Activated B cell treated with CpG ODN at 0.5 μM for 24 hours (primary cell): ENCODE measurements at places on chromosomes 3 and 15.

DNA sequence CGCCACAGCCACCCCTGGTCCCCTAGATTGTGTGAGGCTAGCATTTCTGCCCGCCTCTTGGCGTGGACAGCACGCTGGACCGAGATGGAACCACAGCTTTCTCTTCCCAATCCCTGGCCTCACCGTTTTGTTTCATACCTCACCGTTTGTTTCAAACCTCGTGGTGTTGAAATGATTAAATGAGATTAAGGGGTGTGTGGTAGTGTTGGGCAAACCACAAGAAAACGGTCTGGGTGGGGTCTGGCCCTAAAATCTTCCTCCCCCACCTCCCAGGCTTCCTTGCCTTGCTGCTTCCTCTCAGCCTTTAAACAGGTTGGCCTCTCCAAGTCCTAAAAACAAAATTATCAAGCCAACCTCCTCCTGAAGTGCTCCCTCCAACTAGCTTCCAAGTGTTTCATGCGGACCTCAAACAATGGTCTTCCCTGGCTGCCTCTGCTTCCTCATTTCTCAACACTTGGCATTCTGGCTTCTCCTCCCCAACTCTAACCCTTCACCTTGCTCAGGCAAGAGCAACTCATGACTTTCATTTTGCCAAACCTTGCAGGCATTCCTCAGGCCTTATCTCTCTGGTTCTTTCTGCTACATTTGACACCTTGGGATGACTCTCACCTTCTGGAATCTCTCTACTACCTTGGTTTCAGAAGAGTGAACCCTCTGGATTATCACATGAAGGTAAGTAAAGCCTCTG is 1.4 kb upstream of the ATP13A3 start:
- DNase-seq, result no peak

GRCh38 chr3:181066143-181067087 is 76.9 kb upstream of the DNAJC19 start:
- no peak for DNase-seq

- no peak for DNase-seq
Measured at GRCh38 chr3:107681396-107681795, 158.6 kb downstream of the BBX start.

DNA sequence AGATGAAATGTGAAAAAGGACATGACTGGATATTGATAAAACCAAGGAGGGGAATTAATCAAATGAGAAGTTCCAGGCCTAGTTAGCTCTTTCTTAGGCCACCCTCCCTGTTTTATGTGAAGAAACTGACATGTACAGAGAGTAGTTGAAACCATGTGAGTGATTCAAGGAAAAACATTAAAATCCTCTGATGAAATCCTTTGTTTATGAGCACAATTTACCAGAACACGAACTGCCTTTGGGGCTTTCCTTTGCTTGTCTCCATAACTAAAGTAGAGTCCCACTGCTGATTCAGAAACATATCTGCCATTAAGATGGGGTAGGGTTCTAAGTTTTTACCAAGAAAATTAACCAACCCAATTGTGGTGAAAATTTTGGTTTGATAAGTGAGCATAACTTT is 558.3 kb downstream of the NR2F2 start:
- no peak for DNase-seq

DNA sequence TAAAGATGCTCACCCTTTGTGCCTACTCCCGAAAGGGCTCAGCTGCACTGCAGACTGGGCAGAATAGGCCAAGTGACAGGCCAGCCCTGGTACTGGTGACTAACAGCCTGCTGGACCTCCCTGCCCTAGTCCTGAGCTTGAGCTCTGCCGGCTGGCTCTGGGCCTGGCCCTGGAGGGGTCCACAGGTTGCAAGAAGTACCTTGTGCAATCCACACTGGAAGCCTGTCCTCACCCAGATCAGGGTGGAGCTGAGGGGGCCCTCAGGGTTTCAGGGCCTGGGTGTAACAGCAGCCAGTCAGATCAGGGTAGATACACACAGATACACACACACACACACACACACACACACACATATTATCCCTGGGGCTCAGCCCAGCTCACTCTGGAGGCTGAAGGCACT is 27.3 kb upstream of the PLA2G4D start:
- DNase-seq, result no peak

- no peak for DNase-seq
Measured at GRCh38 chr3:147572970-147573340, 163.8 kb downstream of the ZIC1 start.

DNA sequence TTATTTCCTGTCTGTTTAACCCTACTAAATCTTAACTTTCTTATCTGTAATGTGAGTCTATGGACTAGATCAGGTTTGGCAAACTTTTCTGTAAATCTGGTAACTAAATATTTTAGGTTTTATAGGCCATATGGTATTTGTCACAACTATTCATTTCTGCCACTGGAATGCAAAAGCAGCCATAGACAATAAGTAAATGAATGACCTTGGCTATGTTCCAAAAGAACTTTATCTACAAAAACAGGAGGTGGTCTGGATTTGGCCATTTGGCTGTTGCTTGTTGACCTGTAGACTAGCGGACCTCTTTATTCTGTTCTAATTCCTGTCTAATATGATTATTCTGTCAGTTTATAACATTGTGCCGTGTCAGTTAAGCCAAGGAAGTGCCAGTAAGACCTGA is 314.2 kb downstream of the LPP start:
- DNase-seq, result no peak

DNA sequence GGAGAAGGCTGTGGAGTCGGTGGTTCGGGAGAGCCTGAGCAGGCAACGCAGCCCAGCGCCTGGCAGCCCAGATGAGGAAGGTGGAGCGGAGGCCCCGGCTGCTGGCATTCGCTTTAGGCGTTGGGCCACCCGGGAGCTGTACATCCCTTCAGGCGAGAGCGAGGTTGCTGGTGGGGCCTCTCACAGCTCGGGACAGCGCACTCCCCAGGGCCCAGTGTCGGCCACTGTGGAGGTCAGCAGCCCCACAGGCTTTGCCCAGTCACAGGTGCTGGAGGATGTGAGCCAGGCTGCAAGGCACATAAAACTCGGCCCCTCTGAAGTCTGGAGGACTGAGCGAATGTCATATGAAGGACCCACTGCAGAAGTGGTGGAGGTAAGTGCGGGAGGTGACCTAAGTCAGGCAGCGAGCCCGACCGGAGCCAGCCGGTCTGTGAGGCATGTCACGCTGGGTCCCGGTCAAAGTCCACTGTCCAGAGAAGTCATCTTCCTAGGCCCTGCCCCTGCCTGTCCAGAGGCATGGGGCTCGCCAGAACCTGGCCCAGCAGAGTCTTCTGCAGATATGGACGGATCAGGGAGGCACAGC is 26.7 kb downstream of the SYNM start:
- no peak for DNase-seq

GRCh38 chr15:40095371-40096093 is 13.1 kb downstream of the BMF start:
- no peak for DNase-seq

DNA sequence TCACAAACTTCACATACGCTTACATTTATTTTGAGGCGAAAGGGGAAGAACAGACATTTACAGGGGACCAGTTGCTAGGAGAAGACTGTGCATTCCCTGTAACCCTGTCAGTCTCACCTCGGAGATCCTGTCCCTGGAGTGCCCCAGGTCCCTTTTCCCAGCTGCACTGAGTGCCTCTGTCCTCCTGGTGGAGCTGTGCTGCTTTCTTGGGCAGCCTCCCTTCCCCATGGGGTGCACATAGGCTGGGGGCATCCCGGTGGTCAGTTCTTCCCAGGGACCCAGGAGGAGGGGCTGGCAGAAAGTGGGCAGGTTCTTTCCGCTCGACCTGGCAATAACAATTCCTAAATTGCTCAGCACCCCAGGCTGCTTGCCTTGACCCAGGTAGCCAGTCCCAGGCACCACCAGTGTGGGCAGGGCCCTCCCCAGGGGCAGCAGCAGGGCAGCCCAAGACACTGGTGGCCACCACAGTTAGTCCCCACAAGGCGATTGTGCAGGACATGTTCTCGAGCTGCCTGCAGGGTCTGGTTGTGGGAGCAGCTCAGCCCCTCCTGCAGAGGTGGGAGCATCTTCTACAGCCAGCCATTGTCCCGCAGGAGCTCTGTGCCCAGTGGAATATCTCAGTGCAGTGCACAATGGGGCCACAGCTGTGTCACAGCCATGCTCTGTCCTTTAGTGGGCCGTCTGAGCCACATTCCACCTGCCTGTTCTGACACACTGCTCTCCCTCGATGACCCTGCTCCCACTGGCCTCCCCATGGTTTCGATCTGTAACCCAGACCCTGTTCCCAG is 36.3 kb downstream of the APBA2 start:
- no peak for DNase-seq
